ENCODE measurements at places on chromosomes 4 and X.

- no peak for DNase-seq
These were observed 178.2 kb downstream of the PTTG2 start for GRCh38 chr4:38138363-38138762.

DNA sequence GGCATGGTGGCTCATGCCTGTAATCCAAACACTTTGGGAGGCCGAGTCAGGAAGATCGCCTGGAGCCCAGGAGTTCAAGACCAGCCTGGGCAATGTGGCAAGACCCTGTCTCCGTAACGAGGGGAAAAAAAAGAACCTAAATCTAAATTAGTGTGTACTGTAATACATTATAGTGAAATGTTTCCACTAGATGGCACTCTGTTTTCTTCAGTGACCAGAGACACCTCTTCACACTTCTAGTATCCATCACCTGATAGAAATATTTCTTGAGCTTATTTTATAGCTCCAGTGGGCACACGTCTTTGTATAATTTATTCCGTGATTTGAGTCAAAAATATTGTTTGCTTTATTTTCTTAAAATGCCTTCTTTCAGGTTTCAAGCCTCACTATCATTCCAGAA is 600.9 kb upstream of the DIPK2B start:
- DNase-seq, result no peak

DNA sequence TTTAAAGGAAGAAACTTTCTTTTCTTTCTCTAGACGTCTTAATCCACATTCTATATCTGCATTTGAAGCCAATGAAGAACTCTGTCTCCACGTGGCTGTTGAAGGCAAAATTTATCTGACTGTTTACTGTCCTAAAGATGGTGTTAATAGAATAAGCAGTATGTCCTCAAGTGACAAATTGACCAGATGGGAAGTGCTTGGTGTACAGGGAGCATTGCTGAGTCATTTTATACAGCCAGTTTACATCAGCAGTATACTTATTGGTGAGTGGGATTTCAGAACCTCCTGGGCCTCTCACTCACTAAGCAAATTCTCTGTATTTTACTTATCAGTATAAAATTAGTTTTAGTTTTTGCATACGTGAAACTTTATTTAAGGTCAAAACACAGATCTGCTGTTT is 33.7 kb downstream of the ADAD1 start:
- DNase-seq, result no peak

DNA sequence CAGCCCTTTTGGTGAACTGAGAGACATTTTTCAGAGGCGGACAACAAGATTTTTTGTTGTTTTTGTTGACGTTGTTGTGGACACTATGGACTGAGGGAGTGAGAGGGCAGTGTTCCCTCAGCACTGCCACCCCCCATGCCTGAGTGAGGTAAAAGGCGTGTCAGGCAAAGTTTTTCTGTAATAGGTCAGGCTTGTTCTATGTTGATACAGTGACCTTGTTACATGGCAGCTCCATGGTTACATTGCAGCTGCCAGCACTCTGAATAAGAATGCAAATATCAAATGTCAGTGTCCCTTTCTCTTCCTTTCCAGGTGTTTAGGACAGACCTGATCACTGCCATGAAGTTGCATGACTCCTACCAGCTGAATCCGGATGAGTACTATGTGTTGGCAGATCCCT is 36.6 kb downstream of the JADE1 start:
- DNase-seq, result no peak

- DNase-seq, result no peak
These were observed 380.6 kb downstream of the MAPK10 start for GRCh38 chr4:85979276-85979675.

DNA sequence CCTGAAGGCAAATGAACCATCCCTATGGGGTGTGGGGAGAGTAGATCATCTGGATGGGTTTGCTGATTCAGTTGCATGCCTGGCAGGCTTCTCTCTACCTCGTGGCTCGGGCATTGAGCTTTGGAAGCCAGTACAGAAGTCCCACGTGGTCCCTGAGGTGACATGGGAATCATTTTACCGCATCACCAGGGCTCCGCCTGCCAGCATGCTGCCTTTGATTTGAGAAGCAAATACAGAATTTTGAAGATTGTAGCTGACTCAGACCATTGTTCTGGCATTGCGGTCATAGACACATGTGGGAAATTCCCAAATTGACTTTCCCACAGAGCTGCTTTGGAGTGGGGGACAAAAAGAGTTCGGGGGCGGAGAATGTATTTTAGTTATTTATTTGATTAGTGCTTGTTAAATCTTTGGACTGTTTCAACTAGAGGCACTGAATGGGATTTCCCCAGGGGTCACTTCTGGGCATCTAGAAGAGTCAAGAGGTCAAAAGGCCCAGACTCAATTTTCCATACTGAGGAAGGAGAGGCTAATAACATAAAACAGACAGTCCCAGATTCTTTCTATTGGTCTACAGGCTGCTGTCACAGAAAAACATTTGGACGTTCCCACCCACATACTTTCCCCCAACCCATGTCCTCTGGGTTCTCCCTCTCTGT is 79.3 kb downstream of the NHSL2 start:
- DNase-seq, result no peak

GRCh38 chr4:128604840-128605239 is 204.7 kb upstream of the JADE1 start:
- no peak for DNase-seq

DNA sequence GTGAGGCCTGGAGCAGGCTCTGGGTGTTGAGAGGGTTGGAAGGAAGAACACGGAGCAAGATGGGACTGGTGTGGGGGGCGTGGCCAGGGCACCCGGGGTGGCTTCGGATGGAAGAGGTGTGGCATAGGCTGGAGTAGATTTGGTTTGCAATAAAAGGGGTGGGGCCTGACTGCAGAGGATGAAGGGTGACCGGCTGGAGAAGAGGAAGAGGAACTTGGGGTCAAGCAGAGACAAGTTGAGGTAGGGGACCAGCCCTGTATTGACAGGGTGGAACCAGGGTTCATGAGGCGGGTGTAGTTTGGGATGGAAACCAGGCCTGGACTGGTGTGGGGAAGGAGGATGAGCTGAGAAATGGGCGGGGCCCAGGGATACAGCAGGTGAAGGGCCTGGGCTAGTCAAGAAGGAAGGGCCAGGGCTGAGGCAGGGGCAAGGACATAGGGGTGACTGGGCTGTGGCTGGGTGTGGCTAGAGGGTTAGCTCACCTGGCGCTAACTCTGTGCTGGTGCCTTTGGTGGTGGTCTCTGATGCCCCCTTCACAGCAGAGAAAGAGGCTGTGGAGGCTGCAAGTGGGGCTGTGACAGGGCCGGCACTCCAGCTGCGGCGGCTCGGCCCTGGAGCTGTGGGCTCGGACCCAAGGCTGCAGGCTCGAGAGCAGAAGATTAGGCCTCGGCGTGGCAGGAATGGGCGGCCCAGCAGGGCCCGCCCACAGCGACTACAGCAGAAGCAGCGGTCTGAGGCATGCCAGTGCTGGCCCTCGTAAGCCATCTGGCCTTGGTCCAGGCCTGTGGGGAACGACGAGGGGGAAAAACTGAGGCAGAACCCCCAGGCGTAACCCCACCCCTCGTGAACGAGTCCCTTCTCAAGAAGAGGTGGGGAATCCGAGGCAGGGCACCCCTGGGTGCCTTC is 5.0 kb downstream of the PLP2 start:
- DNase-seq, result no peak

GRCh38 chrX:129833153-129833990 is 10.3 kb downstream of the ZDHHC9 start:
- no peak for DNase-seq

- no peak for DNase-seq
These were observed 136.4 kb downstream of the MAPK10 start for GRCh38 chr4:86223472-86223871.

GRCh38 chr4:162874748-162875147 is 291.9 kb downstream of the NAF1 start:
- no peak for DNase-seq

DNA sequence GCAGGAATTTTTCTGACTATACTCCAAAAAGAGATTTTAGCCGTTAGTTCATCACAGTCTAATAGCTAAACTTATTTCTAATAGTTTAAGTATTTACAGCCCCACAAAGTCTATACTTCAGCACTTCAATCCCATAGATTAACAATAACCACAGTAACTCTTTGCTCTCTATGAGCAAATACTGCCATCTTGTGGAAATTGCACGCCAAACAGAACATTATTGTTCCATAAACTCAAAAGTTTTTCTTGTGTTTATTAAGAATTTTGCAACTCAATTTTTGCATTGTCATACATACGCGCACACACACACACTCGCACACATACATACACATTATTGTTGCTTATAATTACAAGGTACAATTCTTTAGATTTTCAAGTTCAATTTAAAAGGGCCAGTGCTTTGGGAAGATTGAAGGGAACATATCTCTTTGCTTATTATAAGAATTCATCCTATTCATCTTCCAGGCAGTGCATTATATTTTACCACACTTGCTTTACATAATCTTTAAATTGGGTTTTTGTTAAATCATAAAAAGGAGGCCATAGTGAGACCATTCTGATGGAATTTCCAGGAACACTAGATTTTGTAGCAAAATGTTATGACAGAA is 63.8 kb upstream of the ATOH1 start:
- no peak for DNase-seq

GRCh38 chr4:151709587-151709986 is 51.2 kb downstream of the GATB start:
- DNase-seq, result no peak

DNA sequence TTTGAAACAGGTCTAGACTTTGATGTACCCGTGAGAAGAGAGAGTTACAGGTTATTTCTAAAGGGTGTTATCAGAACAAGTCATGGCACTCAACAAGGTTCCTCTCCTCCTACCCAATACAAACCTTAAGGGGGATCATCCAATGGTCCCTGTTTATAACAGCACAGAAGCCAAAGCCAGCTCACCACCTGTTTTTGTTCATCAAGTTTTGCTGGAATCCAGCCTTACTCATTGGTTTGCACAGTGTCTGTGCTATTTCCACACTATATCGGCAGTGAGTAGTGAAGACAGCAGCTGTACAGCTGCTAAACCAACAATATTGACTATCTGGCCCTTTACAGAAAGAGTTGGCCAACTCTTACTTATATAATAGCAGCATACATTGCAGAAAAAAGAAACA is 262.1 kb upstream of the STS start:
- DNase-seq, result no peak

DNA sequence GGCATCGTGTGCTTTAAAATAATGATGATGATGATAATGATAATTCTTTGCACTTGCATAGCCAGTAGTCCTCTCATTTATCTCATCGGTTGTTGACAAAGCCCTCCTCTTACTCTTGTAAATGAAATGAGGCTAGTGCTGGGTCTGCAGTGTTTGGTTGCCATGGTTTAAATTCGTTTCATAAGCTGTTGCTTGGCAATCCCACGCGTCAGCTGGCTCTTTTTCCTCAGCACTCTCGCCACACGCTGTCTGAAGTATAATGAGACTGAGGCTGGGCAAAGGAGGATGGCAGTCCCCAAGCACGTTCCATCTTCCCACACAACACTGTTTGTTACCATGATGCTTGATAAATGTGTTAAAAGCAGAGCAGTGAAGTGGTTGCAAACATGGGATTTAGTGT is 15.5 kb downstream of the PAGE4 start:
- no peak for DNase-seq

DNA sequence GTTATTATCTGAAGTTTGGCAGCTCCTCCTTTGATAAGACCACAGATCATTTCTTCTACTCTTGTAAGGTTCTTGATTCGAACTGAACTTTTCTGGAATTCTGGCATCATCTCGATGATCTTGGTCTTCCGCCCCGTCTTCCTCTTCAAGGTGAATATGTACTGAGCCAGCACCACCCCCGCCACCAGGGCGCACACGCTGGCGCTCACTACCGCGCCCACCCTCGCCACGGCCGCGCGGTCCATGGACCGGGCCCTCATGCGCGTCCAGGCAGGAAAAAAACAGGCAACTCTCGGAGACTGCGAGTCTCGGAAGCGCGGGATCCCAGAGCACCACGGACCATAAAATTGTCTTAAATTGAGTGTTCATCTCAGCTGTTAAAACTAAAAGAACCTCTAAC is 458.4 kb upstream of the NDST3 start:
- no peak for DNase-seq

- DNase-seq, result no peak
These were observed 104.1 kb downstream of the PLS3 start for GRCh38 chrX:115665122-115665521.

DNA sequence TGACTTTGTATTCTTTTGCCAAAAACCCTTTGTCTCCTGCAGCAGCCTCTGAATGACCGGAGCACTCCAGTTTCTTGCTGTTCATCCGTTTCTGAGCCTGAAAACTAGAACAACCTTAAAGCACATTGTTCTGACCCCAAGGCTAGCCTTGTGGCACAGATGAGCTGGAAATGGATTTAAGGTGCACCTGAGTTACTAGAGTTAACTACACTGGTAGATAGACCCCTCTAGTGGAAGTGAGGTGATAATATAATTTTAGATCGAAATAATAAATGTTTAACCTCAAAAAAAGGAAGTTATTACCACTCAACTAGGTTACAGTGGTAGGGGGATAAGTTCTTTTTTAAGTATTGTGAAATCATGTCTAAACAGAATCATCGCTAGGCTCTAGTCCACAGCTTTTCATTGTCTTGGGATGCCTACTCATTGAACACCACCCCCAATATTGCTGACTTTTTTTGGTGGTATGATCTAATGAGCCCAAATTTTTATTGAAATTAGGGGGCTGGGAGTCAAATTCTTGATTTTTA is 2.7 kb downstream of the PLS3 start:
- no peak for DNase-seq

GRCh38 chr4:81565142-81565870 is 93.6 kb upstream of the RASGEF1B start:
- no peak for DNase-seq

DNA sequence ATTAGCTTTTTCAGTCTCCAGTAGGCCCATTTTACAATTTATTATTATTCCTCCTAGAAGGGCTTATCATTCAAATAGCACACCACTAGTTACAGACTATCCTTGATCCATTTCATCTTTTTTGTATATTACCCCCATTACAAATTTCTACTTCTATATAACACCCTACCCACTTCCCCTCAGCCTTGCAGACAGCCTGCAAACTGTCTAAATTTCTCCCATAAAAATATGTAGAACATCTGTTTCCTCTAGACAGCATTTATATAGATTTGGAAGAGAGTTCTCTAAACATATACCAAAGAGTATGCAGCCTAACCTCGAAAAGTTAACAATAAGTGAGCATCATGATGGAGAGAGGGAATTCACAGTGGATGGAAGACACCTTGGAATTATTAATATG is 30.8 kb downstream of the COMMD8 start:
- DNase-seq, result no peak

DNA sequence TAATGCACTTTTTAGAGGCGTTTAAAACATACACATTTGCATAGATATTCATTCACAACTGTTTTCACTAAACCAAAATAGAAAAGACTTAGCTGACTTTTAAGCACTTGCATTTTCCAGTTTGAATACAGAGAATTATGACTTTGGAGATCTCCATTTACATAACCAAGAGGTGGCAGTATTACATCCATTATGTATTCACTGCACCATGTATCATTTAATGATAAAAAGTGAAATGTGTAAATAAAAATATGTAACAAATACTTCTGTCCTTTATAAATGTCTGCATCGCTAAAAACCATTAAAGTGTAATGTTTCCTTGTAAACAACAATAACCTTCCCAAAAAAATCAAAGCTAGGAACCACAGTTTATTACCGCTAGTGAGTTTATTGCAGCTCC is 413.2 kb downstream of the FGF13 start:
- DNase-seq, result no peak

- DNase-seq, result no peak
These were observed 67.4 kb downstream of the AFF2 start for GRCh38 chrX:148567779-148568178.

All from activated CD8-positive, alpha-beta memory T cell treated with anti-CD3 and anti-CD28 coated beads for 48 hours (primary cell).